ENCODE measurements at places on chromosomes 1 and 21. TPM values are rescaled to one million over a fixed set of nuclear protein-coding genes. Genes with fewer than 3 reads are reported as not detected.

The MROH9 gene
- total RNA-seq = not detected

The S100A12 gene
- total RNA-seq = not detected

The PLA2G2F gene
- total RNA-seq = not detected

GRCh38 chr1:94741510-94741909 lies 78.6 kb upstream of the SLC44A3 start:
- DNase-seq = no peak

- DNase-seq = no peak
These were observed 16.8 kb downstream of the BMP8A start for GRCh38 chr1:39508266-39508665.

- DNase-seq = peak; percentile 15
These were observed 33.5 kb upstream of the C1orf53 start for GRCh38 chr1:197868751-197869489.

GRCh38 chr1:78132948-78133322 lies 87.2 kb downstream of the GIPC2 start:
- no peak for DNase-seq

DNA sequence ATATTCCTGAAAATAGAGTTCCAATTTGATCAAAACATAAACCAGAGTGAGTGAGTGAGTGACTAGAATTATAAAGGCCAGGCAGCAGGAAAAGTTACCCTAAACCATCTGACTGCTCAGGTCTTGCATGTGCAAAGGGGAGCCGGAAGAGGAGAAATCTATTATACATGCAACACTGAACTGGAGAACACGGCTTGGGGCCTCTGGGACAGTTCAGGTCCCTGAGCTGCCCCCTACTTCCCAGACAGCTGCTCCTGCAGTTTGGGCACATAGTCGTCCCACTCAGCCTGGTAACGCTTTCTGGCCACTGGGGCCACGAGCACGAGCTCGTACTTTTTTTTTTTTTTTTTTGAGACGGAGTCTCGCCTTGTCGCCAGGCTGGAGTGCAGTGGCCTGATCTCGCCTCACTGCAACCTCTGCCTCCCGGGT lies 40.1 kb downstream of the PTPRC start:
- DNase-seq = peak; percentile 35

DNA sequence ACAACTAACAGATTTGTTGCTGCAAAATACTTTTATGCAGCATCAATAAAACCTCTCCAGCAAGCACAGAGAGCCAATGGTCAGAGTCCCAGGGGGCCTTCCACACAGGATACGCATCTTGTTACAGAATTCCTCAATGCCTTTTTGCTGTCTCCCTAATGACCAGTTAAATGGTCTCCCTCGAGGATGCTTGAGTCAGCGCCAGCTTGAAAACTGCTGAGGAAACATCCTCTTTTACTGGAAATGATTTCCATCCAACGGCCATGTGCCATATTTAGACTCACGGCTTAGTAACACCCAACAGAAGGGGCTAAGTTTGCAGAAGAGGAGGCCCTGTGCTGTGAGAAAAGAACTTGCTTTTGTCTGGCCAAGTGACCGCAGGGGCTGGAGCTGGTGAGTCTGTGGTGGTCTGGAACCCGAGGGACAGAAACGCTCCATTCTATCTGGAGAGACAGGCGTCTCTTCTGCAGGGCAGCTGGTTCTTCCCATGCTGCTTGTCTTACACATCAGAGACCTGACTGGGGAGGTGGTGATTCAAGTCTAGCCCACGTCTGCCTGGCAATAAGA lies 496.4 kb downstream of the SETD4 start:
- DNase-seq = no peak
